BE2C (cell line): ENCODE measurements at places on chromosomes 6 and 20.

- DNase-seq: no peak
Observed at GRCh38 chr6:18269717-18270116, 5.4 kb upstream of the DEK start.

DNA sequence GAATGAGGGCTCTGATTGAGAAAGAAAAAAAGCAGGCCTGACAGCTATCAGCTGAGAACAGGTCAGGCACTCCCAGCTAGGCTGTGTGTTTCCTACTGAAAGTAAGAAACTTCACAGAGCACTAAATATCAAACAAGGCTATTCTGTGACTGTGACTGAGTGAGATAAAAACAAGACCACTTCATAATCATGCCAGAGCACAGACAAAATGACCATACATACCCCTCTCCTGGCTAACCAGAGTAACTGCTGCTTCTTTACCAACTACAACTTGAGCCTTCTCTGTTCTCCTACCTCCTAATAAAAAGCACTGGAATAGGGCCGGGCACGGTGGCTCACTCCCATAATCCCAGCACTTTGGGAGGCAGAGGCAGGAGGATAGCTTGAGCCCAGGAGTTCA, 6.8 kb upstream of the BTN1A1 start:
- DNase-seq: no peak

DNA sequence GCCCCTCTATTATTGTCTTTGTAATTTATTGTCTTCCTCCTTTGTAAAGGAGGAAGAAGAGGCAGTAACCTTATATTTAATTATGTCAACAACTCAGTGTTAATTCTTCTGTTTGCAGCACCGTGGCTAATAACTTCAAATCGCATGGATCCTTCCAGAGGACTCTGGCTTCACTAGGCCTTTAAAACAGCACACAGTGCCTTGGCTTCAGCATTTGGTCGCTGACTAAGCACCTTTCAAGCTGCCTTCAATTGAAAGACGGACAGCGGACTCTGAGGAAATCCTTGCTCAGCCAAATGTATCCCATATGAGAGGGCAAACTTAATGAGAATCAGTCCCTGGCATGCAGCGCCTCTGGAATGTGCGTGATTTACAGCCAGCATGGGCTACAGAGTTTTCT, 64.2 kb downstream of the SGK1 start:
- no peak for DNase-seq

- no peak for DNase-seq
Observed at GRCh38 chr20:62792940-62793756, 3.1 kb upstream of the MRGBP start.

DNA sequence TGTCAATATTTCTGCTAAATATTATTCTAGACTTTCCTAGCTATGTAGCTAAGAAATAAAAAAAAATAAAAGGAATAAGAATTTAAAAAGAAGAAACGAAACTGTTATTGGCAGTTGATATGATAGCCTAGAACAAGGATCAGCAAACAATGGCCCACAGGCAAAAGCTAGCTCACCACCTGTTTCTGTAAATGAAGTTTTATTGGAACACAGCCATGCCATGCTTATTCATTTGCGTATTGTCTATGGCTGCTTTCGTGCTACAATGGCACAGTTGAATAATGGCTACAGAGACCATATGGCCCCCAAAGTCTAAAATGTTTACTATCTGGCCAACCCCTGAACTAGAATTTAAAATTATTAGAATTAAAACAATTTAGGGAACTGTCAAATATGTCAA, 952.6 kb upstream of the MAP3K7 start:
- no peak for DNase-seq

GRCh38 chr20:23435626-23436539, 3.6 kb upstream of the CSTL1 start:
- peak; percentile 55 for DNase-seq

- DNase-seq: peak; percentile 25
Observed at GRCh38 chr20:33209789-33210188, 7.4 kb upstream of the BPIFA3 start.

GRCh38 chr20:9575836-9576235, 61.4 kb downstream of the LAMP5 start:
- no peak for DNase-seq

- DNase-seq: no peak
Observed at GRCh38 chr6:106688177-106688951, 59.0 kb downstream of the QRSL1 start.

- no peak for DNase-seq
Observed at GRCh38 chr6:41836660-41837052, 49.2 kb downstream of the TOMM6 start.

DNA sequence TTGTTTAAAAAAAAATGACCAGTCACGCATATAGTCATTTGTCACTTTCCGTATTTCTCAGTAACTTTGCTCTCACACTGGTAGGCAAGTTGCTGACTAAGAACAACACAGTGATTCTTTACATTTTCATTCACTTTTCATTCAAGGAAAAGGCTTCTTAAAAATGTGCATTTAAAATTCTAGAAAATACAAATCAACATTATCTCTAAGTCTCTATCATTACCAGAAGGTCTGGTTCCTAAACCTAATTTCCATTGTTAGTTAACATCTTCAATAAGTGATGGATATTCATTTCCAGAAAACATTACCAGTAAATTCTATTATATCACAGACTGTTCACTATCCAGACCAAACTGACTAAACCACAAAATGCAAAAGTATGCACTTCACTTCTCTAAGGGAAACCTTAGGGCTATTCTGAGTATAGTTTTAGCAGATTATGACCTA, 115.3 kb downstream of the AHI1 start:
- no peak for DNase-seq

- DNase-seq: no peak
Observed at GRCh38 chr20:59412181-59412580, 111.8 kb downstream of the EDN3 start.

- DNase-seq: no peak
Observed at GRCh38 chr6:150694889-150695288, 95.2 kb downstream of the PLEKHG1 start.

DNA sequence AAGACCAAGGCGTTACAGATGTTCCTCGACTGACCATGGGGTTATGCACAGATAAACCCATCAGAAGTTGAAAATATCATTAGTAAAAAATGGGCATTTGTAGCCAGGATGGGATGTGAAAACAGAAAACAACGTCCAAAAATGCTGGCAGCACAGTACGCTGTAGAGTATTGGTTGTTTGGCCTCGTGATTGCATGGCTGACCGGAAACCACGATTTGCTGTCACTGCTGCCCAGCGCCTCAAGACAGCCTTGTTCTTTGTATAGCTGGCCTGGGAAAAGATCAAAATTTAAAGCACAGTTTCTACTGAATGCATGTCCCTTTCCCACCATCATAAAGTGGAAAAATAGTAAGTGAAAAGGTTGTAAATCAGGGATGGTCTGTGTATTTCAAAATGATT, 41.9 kb downstream of the MTHFD1L start:
- DNase-seq: no peak

DNA sequence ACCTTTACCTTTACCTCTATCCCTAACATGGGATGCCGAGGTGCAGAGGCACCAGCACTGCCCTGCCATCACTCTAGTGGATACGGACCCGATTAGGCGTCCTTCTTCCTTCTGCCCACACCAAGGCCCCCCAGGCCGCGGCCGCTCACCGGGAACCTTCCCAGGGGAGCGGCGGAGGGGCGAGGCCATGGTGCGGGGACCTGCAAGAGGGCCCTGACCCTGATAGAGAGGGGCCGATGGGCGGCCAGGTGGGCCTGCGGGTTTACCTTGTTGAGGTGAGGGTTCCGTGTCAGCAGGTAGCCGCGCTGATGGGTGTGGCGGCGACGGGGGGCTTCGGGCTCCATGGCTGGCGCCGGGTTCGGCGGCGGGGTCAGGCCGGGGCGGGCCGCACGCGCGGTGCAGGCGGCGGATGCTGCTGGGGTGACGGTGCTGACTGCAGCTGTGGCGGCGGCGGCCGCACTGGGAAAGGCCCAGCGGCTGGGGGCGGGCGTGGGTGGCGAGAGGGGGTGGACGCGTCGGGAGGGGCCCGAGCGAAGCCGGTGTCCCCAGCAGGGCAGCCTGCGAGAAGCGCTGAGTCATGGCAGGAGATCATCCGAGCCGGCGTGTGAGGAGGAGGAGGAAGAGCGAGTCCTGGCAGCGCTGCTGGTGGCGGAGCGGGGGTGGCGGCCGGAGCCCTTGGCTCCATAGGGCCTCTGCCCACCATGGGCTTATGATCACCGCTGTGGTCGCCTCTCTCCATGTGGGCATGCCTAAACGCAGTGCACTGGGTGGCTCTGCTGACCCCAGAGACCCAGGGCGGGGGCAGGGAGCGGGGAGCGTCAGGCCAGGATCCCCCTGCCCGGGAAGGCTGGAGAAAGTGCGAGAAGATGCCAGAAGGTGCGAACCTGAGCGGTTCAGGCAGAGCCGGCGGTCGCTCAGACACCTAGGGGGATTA, at the start of gene ME1:
TSS of gene ME1 (minus strand) at position 441 of the 934 bp plus-strand sequence. CDS start at position 344, 97 bp downstream.
- peak; percentile 78 for DNase-seq

DNA sequence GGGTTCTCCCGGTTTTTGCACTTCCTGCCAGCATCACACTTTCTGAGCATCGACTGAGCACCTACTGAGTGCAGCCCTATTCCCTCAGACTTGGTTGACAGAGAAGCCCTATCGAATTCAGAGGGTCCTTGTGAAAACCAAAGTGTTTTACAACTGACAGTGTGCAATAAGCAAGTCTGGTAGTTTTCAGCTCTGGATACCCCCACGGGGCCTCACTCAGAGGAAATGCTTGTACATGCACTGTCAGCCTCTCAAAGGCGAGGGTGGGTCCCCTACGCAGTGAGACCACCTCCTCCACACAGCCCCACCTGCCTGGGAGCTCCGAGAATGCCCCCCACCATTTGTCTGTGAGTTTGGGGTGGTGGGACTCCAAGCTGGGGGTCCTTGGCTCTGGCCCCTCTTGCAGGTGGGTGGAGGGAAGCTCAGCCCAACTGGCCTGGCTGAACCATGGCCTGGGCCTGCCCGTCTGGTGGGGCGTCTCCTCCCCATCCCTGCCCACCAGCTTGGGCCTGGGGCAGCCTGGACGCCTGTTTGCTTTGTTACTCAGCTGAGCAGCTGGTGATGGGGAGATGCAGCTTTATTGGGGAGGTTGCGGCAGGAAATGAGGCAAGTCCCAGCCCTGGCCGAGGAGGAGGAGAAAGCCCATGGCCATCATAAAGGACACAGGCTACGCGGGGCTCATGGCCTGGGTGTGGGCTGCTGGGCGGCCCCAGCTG, 1.7 kb downstream of the SPDEF start:
- no peak for DNase-seq

GRCh38 chr6:98724537-98724936, 109.8 kb upstream of the POU3F2 start:
- DNase-seq: no peak

GRCh38 chr6:25959890-25960536, 2.6 kb upstream of the TRIM38 start:
- no peak for DNase-seq

- no peak for DNase-seq
Observed at GRCh38 chr20:45917790-45918141, 5.8 kb upstream of the PLTP start.

GRCh38 chr6:1179571-1180459, 132.1 kb upstream of the FOXQ1 start:
- no peak for DNase-seq

DNA sequence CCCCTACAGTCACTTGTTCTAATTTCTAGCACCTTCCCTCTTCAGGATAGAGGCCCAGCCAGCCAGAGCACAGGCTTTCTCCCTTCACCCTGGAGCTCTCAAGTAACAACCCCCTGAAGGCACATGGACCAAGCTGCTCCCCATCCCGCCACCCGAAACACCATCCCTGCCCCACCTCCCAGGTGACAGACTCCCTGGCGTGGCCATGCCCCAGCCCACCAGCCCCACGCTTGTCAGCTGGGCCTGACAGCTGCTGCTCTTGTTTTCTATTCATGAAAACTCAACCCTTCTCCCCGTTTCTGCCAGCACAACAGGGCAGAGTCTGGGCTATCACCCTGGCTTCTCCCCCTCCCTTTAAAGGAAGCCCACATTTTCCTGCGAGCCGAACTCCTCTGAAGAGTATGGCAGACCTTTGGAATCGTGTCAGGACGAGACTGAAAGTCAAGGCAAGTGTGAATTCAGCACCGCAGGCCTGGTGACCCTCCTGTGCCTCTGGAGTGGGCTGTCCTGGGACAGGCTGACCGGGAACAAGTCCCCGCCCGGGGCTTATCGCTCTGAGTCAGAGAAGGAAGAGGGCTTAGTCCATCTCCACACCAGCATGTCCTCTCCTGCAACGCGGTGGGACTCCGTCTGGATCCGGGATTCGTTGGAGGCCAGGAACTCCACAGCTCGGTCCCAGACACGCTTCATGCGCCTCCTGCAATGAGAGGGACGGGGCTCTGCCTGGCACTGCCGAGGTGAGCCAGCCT, 16.7 kb downstream of the LEMD2 start:
- no peak for DNase-seq

DNA sequence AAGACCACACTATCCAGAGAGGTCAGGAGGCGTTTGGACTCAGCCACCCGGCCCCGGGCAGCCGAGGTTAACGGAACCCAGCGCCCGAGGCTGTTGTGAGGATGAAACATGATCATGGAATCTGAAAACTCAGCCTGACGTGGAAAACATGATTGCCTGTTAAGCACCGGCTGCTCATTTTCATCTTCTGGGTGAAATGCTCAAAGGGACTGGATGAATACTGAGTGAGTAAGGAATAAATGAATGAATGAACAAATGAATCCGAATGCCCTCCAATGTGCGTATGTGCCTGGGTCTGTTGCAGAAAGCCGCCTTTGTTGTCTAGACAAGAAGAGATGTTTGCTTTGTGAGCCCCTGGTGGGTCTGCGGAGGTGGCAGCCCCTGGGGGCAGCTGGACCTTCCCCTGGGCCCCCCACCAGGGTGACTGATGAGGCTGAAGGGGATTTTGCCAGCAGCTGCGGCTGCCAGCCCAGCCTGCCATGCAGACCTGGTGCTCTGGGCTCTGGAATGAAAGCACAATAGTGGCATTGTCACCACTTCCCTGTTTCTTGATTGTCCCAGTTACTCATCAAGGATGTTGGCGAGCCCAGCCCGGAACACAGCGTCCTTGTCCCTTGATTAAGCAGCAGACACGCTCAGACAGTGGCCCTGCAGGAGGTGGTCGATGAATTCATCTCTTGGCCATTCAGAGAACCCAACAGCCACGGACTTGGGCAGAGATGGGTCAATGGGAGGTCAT, 211.1 kb downstream of the ANKRD60 start:
- DNase-seq: no peak

DNA sequence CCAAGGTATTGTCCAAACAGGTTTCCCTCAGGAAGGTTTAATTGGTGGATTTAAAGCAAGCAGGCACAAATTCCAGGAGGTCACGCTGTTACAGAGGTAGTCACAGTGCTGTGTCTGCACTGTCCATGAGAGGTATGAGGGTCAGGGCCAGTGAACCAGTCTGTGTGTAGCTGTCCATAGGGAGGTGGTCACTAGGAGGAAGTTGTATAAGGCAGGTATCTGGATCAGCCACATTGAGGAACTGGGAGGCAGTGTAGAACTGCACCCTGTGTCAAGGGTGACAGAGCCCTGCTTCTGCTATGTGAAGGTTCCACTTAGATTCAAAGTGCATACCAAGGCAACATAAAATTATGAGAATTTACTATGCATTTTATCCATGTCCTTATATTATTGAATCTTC, 73.3 kb downstream of the MAP3K4 start:
- no peak for DNase-seq

- DNase-seq: no peak
Observed at GRCh38 chr6:137723273-137724017, 143.6 kb upstream of the TNFAIP3 start.
